SJCRH30 (cell line): ENCODE measurements at places on chromosomes 6 and 20.

DNA sequence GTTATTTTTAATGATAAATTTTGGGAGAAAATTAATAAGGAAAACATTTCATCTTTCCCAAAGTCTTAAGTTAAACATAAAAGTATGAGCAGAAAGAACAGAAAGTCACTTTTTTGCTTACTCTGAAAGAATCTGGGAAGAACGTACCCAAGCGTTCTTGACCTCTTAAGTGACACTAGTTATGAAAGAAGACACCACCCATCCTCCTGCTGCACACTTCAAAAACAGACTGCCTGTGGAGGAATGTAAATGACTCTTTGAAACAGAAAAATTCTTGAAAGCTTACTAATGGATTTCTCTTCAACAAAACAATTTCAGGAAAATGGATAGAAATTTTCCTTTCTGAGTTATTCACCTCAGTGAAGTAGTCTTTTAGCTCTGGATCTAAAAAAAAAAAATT, 227.7 kb downstream of the MEI4 start:
- DNase-seq: no peak

- no peak for DNase-seq
Measured at GRCh38 chr6:158705386-158706126, 55.7 kb downstream of the SYTL3 start.

- no peak for DNase-seq
Measured at GRCh38 chr6:71043902-71044301, 87.0 kb upstream of the B3GAT2 start.

- no peak for DNase-seq
Measured at GRCh38 chr6:81906709-81907204, 154.3 kb upstream of the TENT5A start.
